RKO (cell line): ENCODE measurements at places on chromosomes 4 and X.

- DNase-seq: no peak
Measured at GRCh38 chrX:106208154-106208553, 40.0 kb downstream of the PWWP3B start.

DNA sequence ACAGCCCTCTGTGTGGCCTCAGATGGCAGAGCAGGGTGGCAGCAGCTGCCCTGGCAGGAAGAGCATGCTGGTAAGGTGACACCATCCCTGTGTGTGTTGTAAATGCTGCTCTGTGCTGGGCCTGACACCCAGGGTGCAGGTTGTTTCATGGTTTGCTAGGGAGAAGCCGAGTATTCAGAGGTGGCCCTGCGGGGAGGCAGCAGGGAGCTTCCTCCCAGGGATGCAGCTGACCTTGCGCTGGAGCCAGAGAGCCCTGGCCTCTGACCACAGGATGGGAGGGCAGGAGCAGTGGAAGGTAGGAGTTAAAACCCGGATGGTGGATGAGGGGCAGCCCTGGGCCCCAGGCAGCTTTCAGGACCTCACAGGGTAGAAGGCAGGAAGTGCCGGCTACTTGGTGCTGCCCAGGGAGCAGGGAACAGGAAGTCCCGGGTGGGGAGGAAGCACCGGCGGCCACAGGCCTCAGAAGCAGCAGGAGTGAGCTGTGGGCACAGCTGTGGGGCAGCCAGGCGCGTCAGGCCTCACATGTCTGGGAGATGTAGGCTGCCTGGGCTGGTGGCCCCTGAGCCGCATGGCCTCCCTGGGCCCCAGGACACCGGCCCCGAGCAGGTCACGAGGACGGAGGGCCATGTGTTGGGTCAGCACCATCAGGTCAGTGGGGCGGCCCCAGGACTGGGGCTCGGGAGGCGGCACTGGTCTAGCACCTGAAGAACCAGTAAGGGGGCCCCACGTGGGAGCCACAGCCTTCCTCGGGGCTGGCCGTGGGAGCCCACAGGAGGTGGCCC lies 19.1 kb downstream of the SH3BP2 start:
- DNase-seq: peak; percentile 81

GRCh38 chrX:129772796-129773431 lies 6.8 kb upstream of the SASH3 start:
- DNase-seq: no peak

- peak; percentile 9 for DNase-seq
Measured at GRCh38 chr4:106704253-106704870, 331.8 kb downstream of the DKK2 start.

GRCh38 chr4:14264437-14264836 lies 636.9 kb upstream of the BOD1L1 start:
- DNase-seq: no peak

- no peak for DNase-seq
Measured at GRCh38 chr4:146099585-146099984, 75.9 kb upstream of the LSM6 start.

DNA sequence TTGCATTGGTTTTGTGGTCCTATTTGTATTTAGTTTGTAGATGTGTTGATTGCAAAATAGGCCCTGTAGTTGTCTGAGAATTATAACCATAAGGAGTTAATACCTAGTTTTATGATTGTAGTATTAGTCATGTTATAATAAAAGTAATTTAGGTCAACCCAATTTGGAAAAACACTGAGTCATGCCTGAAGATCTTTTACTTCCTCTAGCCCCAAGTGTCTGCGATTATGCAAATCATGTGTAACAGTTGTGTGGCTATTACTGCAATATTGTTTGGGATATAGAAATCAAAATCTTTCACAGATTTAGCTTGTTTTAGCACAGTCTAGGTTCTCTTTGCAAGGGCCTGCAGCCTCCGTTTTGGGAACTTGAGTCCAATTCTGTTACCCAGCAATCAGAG lies 12.6 kb downstream of the SRD5A3 start:
- DNase-seq: peak; percentile 87

- DNase-seq: peak; percentile 81
Measured at GRCh38 chr4:168877511-168878491, 132.3 kb downstream of the CBR4 start.

DNA sequence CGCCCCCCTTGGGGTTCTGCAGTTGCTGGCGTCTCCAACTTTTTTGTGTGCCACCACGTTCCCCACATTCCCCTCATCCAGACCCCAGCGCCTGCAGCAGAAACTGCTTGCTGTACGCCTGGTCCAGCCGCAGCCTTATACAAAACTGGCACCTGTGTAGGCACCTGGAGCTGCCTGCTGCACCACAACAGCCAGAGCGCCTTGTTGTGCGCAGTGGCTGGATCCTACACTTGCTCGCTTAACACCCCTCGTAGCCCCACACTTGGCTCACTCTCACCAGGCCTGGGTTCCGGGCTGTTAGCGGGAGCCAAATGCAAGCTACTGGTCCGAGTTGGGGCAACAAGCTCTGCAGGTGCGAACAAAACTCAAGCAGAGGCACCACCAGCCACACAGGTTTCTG lies 136.8 kb downstream of the TECRL start:
- no peak for DNase-seq

GRCh38 chr4:175511861-175512260 lies 300.2 kb downstream of the GPM6A start:
- no peak for DNase-seq

- peak; percentile 63 for DNase-seq
Measured at GRCh38 chrX:51420610-51421009, 75.8 kb downstream of the NUDT11 start.

DNA sequence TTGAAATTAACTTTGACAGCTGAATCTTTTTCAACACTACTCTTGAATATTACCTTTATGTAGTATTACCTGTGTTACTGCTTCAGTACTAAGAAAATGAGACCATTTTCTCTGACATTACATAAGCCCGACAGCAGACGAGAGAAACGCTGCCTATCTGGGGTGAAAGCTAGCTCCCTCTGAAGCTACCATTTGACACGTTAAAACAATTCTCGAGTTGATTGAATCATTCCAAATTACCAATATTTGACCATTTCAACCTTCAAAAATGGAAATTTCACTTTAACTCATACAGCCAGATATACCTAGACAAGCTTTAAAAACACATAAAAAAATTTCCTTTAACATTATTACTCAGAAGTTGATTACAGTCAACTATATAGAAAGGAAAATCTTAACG lies 836 bp downstream of the GPM6A start:
- no peak for DNase-seq

GRCh38 chr4:47913330-47913729 lies 1.1 kb downstream of the NFXL1 start:
- peak; percentile 75 for DNase-seq

DNA sequence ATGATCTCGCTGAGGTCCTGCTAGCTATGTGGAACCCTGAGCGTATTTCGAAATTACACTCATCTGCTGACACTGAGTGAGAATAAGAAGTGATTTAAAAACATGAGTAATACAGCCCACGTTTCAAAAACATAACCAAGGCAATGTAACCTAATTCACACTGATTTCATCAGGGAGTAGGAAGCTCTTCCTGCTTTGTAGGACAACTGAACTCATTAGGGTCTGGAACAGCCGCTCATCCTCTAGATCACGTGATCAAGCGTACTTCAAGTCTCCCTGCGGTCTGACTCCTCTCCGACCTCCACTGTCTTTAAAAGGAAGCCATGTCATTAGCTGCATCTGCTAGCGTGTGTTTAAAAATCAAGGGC lies 138.0 kb downstream of the NSUN7 start:
- DNase-seq: no peak
